ENCODE measurements at places on chromosomes 7 and 10.

DNA sequence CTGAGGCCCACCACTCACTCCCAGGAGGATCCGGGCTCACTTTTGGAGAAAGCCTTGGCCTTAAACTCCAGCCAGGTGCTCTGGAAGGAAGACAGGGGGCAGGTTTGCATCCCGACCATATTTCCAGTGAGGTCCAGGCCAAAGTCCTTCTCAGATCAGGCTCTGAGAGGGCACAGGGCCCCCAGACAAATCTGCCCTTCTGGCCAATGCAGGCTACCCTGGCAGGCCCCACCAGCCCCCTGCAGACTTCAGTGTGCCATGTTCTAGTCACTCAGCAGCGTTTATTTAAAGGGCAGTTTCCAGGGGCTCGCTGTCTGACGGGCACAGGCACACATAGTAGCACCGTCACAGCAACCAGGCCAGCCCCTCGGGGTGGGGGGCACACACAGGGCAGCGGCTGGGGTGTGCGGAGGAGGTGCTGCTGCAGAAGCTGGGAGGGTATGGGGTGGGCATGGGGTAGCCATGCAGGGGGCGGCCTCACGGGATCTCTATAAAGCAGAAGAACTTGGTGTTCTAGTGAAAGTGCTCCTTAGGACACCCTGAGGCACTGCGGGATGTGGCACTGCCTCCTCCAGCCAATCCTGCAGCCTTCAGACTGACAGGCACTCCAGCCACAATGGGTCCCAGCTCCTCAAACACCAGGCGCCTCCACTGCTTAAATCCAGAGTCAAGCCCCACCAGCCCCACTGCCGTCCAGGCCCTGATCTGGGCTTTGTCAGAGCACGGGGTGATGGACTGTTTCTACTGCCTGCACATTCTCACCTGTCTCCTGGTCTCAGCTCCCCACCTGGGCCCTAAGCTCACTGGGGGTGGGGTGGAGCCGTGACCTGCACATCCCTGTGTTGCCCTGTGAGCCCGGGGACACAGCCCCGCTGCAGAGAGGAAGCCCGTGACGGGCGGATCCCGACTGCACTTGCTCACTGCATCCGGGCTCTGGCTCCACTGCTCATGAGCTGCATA, 9.6 kb upstream of the PYROXD2 start:
- H3K4me1 ChIP-seq: no peaks in the 10 kb centered on the region
- no peak overlapping the region for H3K27ac ChIP-seq
- H3K36me3 ChIP-seq: peaks cover 8% of the 10 kb centered on the region
- no peak overlapping the region for H3K4me3 ChIP-seq

GRCh38 chr10:93947055-93947454, 46.7 kb upstream of the PLCE1 start:
- H3K27ac ChIP-seq: no peak overlapping the region
- H3K36me3 ChIP-seq: no peaks in the 10 kb centered on the region
- peak; percentile 63 for DNase-seq
- H3K27me3 ChIP-seq: no peaks in the 10 kb centered on the region

DNA sequence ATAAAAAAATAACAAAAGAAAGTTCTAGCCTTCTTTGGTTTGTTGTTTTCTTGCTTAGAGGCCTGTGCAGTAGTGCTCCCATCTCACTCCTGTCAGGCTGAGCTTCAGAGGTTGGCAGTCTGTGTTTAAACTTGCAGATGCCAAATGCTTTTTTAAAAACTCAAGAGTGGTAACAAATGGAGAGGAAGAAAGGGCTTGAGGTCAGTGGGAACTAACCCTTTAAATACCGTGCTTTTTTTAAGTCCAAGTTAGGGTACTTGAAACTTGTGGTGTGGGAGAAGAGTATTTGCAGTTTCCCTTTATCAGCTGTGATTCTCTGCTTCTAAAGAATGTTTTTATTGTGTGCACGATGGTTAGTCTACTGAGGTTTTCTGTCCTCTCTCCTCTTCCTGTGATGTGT, 29.4 kb downstream of the ZRANB1 start:
- H3K27me3 ChIP-seq: no peaks in the 10 kb centered on the region
- DNase-seq: no peak
- peaks cover 12% of the 10 kb centered on the region for H3K4me1 ChIP-seq
- no peak overlapping the region for H3K4me3 ChIP-seq
- H3K27ac ChIP-seq: no peak overlapping the region

- no peak for DNase-seq
- peaks cover 1% of the 10 kb centered on the region for H3K4me1 ChIP-seq
- H3K36me3 ChIP-seq: no peaks in the 10 kb centered on the region
- H3K4me3 ChIP-seq: no peak overlapping the region
- no peaks in the 10 kb centered on the region for H3K27me3 ChIP-seq
Observed at GRCh38 chr7:98266840-98267239, 14.6 kb upstream of the BRI3 start.

DNA sequence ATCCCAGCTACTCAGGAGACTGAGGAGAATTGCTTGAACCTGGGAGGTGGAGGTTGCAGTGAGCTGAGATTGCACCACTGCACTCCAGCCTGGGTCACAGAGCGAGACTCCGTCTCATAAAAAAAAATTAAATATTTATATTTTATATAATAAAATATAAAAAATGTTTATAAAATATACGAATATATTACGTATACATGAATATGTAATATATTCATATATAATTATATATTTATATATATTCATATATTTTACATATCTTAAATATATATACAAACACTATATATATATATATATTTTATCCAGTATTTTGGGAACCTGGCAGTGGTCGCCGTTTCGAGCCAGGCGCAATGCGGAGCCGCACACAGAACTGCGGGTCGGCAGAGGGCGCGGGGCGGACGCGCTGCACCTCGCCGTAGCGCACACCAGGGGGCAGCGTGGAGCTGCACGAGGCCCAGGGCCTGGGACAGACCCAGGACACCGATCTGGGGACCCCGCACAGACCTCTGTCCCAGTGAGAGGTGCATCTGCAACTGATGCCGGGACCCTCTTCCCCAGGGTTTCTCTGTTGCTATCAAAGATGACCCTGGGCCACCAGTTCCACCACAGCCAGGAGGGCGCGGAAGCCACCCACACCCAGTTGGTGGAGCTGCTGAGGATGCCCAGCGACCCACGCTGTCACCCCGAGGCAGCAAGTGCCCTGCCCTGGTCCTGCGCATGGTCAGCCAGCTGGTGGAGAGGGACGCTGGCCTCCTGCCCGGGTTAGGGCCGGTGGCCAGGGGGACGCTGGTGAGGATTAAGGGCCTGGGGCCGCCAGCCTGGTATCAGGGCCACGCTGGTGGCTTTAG, 22.7 kb downstream of the AP5Z1 start:
- no peak overlapping the region for H3K4me3 ChIP-seq
- no peak overlapping the region for H3K27ac ChIP-seq
- peaks cover 2% of the 10 kb centered on the region for H3K36me3 ChIP-seq
- no peaks in the 10 kb centered on the region for H3K4me1 ChIP-seq
- no peaks in the 10 kb centered on the region for H3K27me3 ChIP-seq

- DNase-seq: peak; percentile 97
- no peaks in the 10 kb centered on the region for H3K36me3 ChIP-seq
Observed at GRCh38 chr10:103678178-103678526, 177.2 kb downstream of the SH3PXD2A start.

- H3K27ac ChIP-seq: no peak overlapping the region
- H3K4me1 ChIP-seq: peaks cover 4% of the 10 kb centered on the region
- H3K27me3 ChIP-seq: no peaks in the 10 kb centered on the region
- no peaks in the 10 kb centered on the region for H3K36me3 ChIP-seq
Observed at GRCh38 chr10:47154762-47155161, 145.2 kb upstream of the GDF10 start.

- no peaks in the 10 kb centered on the region for H3K27me3 ChIP-seq
- no peak for DNase-seq
- peaks cover 14% of the 10 kb centered on the region for H3K4me1 ChIP-seq
- H3K4me3 ChIP-seq: no peak overlapping the region
Observed at GRCh38 chr7:117041007-117041406, 87.7 kb downstream of the ST7 start.

GRCh38 chr7:112447406-112447805, 2.9 kb upstream of the IFRD1 start:
- no peaks in the 10 kb centered on the region for H3K36me3 ChIP-seq
- H3K27me3 ChIP-seq: no peaks in the 10 kb centered on the region
- H3K27ac ChIP-seq: no peak overlapping the region
- H3K4me1 ChIP-seq: peaks cover 17% of the 10 kb centered on the region
- no peak for DNase-seq
- no peak overlapping the region for H3K4me3 ChIP-seq

DNA sequence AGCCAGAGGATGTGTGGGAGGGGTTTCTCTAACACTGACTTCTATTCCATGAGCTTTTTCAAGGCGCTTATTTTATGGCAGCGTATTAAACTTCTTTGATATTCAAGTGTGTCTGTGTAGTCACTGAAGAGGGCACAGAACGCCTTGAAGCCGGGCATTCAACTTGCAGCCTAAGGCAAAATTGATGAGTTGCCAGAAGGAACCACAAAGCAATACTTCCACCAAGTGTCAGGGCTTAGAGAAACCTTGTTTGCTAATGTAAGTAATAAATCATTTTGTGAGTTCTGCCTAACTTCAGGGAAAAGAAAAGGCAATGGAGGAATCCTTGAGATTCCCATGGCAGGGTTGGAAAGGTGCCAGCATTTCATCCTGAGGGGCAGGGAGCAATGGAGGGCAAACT, 163.8 kb downstream of the LCOR start:
- H3K27ac ChIP-seq: no peak overlapping the region
- no peaks in the 10 kb centered on the region for H3K27me3 ChIP-seq
- peak; percentile 35 for DNase-seq
- no peaks in the 10 kb centered on the region for H3K36me3 ChIP-seq
- peaks cover 8% of the 10 kb centered on the region for H3K4me1 ChIP-seq

GRCh38 chr10:126921974-126922525, 16.8 kb downstream of the DOCK1 start:
- no peak overlapping the region for H3K27ac ChIP-seq
- no peak for DNase-seq
- no peaks in the 10 kb centered on the region for H3K27me3 ChIP-seq
- peaks cover 9% of the 10 kb centered on the region for H3K4me1 ChIP-seq
- H3K36me3 ChIP-seq: peaks cover 4% of the 10 kb centered on the region

DNA sequence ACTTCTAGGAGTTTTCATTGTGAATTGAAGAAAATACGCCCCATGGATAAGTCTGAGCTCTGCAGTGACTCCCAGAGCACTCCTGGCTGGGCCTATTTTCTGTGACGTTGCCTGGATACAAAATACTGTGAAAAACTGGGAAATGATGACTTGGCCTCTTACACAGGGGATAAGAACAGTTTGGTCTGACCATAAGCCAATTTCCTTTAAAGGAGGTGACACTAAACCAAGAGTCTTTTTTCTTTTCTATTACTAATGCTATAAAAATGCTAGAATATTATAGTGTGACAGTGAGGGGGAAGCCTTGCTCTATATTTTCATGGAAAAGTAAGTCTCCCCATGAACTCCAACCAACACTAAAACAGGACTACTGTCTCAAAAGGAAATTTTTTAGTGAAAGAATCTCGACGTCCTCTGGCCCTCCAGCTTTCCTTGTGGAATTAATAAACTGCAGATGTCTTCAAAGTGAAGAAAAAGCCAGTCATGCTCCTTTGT, 45.5 kb downstream of the MYOF start:
- H3K4me1 ChIP-seq: peaks cover 16% of the 10 kb centered on the region
- no peak overlapping the region for H3K4me3 ChIP-seq
- DNase-seq: peak; percentile 97
- no peaks in the 10 kb centered on the region for H3K27me3 ChIP-seq
- no peaks in the 10 kb centered on the region for H3K36me3 ChIP-seq

DNA sequence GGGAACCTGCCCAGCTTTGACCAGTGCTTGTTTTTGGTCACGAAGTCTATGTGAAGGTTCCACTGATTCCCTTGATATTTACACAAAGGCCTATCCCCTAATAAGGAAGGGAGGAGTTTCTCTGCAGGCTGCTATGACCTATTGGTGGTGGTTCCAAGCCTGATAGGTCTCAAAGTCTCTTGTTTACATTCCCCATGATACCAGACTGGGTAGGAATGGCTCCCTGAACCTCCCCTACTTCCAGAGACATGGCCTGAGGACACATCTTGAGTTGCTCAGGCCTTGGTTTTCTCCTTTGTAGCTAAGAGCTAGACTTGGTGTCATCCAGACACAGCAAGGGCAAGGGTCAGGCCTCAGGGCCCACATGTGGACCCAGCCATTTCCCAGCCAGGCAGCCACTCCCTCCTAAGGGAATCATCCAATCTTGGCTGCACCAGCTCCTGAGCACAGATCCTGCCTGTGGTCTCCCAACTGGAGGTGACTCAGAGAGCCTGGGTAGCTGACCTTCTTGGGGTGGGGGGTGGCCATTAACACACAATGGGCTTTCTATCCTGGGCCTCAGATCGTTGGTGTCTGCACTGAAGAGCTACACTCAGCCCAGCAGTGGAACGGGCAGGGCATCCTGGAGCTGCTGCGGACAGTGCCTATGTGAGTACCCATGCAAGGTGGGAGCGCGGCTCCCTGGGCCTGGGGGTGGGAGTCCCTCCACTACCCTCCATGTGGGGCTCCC, 51.0 kb upstream of the TRIM8 start:
- no peaks in the 10 kb centered on the region for H3K27me3 ChIP-seq
- H3K4me3 ChIP-seq: no peak overlapping the region
- no peak overlapping the region for H3K27ac ChIP-seq
- DNase-seq: no peak
- H3K4me1 ChIP-seq: peaks cover 2% of the 10 kb centered on the region

- H3K4me1 ChIP-seq: no peaks in the 10 kb centered on the region
- peak; percentile 64 for DNase-seq
- H3K36me3 ChIP-seq: no peaks in the 10 kb centered on the region
- H3K27me3 ChIP-seq: no peaks in the 10 kb centered on the region
- H3K4me3 ChIP-seq: no peak overlapping the region
- H3K27ac ChIP-seq: no peak overlapping the region
Observed at GRCh38 chr10:3530783-3531645, 254.0 kb downstream of the KLF6 start.

DNA sequence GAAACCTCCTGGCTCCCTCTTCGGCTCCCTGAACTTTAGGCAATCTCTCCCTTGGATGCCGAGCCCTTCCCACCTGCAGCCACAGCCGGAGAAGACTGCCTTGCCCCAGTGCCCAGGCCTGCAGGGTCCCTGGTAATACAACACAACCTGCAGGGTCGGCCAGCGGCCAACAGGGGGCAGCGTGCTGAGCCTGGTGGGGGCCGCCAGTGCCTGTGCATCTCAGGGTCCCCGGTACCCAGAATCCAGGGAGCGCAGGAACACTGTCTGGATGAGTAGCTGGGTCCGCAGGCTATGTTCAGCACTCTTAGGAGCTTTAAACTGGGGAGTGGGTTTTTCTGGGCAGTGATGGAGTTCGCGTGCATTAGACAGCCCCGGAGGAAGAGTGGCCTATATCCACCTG, 17.5 kb upstream of the C10orf71 start:
- no peaks in the 10 kb centered on the region for H3K36me3 ChIP-seq
- DNase-seq: no peak
- no peak overlapping the region for H3K27ac ChIP-seq
- no peaks in the 10 kb centered on the region for H3K4me1 ChIP-seq

- no peak overlapping the region for H3K27ac ChIP-seq
- no peak overlapping the region for H3K4me3 ChIP-seq
- DNase-seq: no peak
- H3K36me3 ChIP-seq: no peaks in the 10 kb centered on the region
- H3K27me3 ChIP-seq: no peaks in the 10 kb centered on the region
Observed at GRCh38 chr7:90512821-90513254, 43.4 kb downstream of the PTTG1IP2 start.

GRCh38 chr10:125633517-125633999, 49.4 kb downstream of the TEX36 start:
- no peak for DNase-seq
- no peak overlapping the region for H3K27ac ChIP-seq
- no peaks in the 10 kb centered on the region for H3K27me3 ChIP-seq
- H3K36me3 ChIP-seq: no peaks in the 10 kb centered on the region
- H3K4me3 ChIP-seq: no peak overlapping the region

Data from lung (tissue), 17 donors.